ENCODE measurements at places on chromosomes 3 and 15.

DNA sequence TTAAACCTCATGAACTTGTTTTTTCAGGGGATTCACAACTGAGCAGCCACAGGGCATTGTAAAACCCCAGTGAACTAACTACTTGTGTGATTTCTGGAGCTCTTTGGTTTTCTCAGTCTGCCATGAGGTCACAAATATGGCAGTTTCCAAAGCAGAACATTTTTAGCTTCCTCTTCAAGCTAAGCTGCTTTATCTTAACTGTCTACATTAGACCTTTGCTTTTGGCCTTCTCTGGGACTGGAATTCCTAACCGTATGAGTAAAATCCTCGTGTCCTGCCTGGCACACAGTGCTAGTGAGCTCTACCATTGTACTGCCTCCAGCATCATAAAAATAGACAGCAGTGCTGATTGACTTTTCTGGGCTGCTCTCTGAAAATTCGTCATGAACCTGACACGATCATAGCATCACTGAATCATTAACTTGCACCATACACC, 22.1 kb downstream of the CDIN1 start:
- no peak for DNase-seq

DNA sequence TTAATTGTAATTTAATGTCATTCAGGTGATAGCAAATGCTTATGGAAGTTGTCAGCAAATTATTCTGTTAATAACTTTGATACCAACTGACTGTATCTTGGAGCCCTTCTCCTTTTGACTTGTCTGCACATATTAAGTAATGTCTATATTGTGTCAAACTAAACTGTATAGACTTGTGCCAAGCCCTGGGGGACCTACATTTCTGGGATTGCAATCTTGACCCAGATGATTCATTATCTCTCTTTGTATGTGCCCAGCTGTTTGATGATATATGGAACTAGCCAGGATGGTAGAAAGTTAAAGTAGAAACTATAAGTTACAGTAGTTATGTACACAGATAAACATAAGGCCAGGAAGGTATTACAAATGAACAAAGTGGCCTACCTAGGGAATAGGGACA, 402.8 kb upstream of the RARB start:
- no peak for DNase-seq

- no peak for DNase-seq
Measured at GRCh38 chr3:197125636-197126035, 96.0 kb upstream of the MELTF start.

DNA sequence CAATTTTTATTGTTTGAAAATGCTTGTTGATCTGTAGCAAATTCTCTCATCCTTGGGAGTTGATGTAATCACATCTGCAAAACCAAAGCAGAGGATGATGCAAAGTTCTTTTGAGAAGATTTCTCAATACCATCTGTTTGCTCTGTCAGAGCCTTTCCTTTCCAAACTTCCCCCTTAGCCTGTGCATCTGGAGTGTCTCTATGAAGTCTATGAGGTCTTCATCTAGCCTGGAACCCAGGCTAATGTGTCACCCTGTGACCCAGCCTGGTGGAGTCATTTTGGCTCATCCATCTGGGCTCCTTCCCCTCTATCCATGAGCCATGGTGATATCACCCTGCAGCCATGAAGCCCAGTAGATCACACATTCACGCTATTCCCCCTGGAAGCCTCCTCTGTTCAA, 123.2 kb upstream of the SLC7A14 start:
- DNase-seq: no peak

DNA sequence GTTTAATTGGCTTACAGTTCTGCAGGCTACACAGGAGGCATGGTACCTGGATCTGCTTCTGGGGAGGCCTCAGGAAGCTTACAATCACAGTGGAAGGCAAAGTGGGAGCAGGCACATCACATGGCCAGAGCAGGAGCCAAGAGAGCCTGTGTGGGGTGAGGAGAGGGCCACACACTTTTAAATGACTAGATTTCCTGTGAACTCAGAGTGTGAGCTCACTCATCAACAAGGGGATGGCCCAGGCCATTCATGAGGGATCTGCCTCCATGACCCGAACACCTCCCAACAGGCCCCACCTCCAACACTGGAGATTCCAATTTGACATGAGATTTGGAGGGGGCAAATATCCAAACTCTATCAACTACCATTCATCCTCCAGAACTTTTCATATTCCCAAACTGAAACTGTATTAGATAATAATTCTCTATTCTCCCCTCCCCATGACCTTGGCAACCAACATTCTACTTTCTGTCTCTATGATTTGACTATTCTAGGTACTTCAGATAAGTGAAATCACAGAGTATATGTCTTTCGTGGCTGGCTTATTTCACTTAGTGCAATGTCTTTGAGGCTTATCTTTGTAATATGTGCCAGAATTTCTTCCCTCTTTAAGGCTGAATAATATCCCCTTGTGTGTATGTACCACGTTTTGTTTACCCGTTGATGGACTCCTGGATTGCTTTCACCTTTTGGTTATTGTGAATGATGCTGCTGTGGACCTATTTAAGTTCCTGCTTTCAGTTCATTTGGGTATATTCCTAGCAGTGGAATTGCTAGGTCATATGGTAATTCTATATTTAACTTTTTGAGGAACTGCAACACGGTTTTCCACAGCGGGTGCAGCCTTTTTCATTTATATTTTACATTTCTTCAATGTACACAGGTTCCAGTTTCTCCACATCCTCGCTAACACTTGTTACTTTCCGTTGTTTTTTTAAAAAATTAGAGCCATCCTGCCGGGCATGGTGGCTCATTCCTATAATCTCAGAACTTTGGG, 43.8 kb downstream of the TKT start:
- no peak for DNase-seq

DNA sequence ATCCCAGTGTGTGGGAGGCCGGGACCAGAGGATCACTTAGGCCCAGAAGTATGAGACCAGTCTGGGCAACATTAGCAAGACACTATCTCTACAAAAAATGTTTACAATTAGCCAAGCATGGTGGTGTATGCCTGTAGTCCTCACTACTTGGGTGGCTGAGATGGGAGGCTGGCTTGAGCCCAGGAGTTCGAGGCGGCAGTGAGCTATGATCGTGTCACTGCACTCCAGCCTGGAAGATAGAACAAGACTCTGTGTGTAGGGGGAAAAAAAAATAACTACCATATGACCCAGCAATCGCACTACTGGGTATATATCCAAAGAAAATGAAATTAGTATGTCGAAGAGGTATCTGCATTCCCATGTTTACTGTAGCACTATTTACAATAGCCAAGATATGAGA, 22.6 kb downstream of the RYK start:
- DNase-seq: no peak

DNA sequence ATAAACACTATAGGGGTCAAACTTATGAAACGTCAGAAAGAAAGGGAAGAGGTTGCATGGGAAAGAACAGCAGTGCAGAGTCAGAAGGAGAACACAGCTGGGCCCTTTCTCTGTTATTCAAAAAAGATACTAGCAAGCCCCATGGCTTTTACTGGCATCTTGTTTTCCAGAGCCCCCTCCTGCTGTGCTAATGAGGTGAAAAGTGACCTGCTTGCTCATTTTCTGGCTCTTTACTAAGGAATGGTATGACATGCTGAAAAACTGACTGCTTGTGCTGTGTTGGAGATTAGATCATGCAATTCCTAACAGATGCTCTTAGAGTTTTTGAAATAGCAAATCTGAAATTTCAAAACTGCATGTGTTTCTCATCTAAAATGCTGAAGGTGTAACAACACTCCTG, 541.6 kb upstream of the ALCAM start:
- DNase-seq: no peak

GRCh38 chr3:135862361-135862760, 103.2 kb upstream of the PPP2R3A start:
- DNase-seq: no peak

GRCh38 chr3:184395320-184395660, 15.4 kb downstream of the CHRD start:
- DNase-seq: no peak

DNA sequence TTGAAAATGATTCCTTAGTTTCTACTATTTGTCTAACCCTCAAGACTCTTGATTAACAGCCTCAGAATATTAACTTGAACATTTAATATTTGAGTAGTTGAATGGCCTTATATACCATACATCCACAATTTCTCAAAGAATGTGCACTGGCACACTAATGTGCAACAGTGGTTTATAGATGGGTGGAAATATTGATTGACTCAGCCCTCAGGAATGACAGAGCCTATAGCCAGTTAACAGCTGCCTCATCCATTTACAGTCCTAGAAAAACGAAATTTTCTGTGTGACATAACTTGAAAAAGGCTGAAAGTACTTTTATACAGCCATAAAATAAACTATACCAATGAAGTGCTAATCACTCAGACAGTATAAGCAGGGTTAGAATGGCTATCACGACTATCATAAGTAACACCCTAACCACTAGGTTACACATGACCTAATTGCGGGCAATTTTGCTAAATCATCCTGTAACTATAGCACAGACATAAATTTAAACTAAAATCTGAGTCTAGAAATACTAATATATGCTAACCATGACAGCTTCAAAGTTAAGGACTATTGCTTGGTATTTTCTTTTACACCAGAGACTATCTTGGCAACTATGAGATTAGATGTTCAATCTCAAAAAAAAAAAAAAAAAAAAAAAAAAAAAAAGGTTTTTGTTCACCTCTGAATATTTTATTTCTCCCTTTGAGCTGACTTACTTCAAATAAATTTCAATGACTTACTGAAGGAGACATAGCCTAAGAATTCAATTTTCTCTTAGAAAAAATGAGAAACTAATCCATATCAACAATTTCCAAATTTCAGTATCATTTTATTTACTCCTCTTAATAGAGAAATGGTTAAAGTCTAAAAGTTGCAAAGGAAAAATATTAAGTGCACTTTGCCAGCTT, 9.3 kb downstream of the SECISBP2L start:
- no peak for DNase-seq

- DNase-seq: no peak
Measured at GRCh38 chr3:72145506-72146380, 360.8 kb upstream of the PROK2 start.

DNA sequence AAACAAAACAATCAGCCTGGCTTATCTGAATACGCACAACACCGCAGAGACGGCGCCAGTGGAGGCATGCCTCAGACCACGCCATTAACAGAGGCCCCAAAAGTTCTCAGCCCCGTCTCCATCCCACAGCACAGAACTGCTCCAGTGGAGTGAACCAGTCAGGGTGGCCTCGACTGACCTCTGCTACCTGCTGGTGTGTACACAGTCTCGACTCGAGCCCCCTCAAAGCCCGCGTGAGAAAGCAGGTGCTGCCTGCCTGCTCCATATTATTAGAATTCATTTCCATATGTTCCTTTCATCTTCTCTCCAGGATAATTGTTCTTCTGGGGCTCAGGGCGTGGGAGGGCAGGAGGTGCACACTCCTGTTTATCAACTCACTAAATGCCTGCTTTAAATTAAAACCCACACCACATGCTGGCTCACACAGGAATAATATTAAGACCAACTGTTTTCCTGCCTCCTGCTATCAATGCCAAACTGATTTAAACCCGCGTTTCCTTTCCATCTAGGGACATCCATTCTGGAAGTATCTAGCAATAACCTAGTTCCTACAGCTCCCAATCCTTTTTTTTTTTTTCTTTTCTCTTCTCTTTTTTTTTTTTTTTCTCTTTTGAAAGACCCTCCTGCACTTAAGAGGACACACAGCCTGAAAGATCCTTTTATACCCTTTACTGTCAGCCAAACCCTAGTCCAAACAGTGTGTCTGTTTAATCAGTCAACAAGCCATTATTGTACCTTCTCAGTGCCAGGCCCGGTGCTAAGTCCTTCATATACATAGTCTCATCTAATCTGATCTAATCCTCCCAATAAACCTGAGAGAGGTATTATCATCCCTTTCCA, 101.2 kb downstream of the TLE3 start:
- DNase-seq: no peak

DNA sequence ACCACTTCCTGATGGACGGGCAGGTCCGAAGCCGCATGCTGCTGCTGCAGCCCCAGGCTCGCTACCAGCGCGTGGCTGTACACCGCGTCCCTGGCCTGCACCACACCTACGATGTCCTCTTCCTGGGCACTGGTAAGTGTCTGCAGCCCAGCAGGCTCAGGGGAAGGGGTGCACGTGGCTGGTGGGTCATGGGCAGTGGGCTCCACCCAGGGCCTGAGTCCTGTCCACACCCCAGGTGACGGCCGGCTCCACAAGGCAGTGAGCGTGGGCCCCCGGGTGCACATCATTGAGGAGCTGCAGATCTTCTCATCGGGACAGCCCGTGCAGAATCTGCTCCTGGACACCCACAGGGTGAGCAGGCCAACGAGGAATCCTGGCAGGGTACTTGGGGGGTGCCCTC, 8.7 kb downstream of the CIB1 start:
- no peak for DNase-seq

DNA sequence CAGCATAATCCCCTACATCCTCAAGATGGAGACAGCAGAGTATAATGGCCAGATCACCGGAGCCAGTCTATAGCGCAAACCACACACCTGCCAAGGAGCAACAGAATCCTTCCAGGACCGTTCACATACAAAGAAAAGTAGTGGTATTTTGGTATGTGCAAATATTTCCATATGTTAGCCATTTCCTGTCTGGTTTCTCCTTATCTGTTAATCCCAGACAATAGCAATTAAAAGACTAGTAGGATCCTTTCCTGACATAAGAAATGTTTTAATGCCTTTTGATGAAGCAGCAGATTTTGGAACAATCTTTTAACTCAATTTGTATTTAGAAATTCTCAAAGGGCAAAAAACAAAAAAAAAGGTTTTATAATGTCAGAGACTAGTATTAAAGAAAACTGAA, 22.2 kb downstream of the MRPS25 start:
- no peak for DNase-seq

- DNase-seq: no peak
Measured at GRCh38 chr3:76016769-76017439, 231.6 kb upstream of the ZNF717 start.

GRCh38 chr3:114711321-114711886, 417.6 kb downstream of the TIGIT start:
- DNase-seq: no peak

DNA sequence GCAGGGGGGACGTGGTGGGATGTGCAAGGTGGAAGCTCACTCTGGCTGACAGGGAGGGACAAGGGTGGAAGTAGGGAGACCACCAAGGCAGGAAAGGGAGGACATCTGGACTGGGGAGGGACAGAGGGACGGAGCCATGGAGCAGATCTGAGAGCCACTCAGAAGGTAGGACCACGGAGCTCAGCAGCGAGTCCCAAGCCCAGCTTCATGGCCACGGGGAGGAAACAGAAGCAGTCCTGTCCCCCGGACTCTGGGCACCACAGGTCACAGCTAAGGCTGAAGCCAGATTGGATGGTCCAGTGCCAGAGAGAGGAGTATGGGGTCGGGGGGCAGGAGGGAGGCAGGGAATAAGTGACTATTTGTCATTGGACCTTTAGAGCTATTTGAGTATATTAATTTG, 220.1 kb downstream of the TBC1D2B start:
- no peak for DNase-seq

- no peak for DNase-seq
Measured at GRCh38 chr15:32690941-32691688, 26.7 kb upstream of the GREM1 start.

Data from stimulated activated CD4-positive, alpha-beta T cell treated with anti-CD3 and anti-CD28 coated beads, TNF-alpha, amount 100 ng/mL, for 4 hours (primary cell).